ENCODE measurements at places on chromosomes 11 and 22.

DNA sequence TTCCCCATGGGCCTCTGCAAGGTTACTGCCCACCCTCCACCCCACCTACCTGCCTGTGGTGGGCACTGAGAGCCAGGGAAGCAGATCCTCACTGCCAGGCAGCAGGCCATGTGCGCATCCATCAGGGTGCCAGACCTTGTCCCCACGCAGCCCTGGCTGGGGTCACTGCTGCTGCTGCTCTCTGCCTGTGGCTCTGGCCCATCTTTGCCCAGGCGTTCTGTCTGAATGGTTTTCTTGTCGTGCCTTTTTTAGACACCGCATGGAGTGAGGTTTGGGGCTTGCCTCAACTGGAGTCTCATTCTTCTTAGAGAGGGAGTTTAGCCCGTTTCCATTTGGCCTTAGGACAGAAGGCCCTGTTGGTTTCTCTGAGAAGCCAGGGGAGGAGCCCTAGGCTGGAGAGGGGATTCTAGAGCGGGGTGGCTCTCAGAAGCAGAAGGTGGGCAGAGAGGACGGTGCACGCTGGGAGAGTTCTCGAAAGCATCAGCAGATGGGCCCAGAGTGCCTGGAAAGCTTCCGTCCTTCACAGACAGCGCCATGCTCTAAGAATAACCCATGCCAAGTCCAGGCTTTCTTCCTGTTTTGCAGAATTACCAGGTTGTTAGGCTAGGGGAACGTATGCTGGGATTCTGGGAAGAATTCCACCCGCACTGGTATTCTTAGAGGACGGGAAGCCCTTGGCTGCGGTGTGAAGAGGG, 8.1 kb downstream of the TANGO2 start:
- DNase-seq, result no peak

- DNase-seq, result no peak
These were observed 14.6 kb downstream of the APOA4 start for GRCh38 chr11:116808262-116809175.

DNA sequence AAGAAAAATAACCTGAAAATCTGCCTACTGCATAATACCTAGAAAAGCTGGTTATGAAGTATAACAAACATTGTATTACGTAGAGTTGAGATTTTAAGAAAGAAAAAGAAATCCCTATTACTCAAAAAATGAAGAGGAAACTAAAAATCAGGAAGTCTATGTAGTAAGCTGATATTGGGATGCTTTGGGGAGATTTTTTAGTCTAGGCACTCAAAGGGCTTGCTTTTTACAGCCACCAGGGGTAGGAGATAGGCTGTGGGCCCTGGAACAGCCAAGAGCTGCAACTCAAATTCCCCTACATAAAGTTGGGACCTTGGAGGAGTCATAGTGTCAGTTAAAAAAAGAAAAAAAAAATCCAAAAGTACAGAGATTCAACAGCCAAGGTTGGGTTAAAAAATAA, 90.4 kb downstream of the RELT start:
- DNase-seq, result no peak

DNA sequence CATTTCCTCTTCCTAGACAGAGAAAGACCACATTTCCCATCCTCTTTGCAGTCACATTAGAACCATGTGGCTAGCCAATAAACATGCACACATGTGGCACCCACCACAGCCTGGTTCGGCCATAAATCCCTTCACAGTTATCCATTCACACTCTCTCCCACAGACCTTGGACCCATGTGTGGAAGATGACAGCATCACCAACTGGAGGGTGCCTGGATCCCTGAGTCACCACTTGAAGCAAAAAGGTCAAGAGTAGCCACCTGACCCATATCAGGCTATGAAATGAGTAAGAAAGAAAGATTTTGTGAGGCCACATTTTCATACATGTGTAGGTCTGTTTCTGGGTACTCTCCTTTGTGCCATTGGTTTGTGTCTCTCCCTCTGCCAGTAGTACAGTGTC, 9.0 kb upstream of the TMEM121B start:
- DNase-seq, result no peak

DNA sequence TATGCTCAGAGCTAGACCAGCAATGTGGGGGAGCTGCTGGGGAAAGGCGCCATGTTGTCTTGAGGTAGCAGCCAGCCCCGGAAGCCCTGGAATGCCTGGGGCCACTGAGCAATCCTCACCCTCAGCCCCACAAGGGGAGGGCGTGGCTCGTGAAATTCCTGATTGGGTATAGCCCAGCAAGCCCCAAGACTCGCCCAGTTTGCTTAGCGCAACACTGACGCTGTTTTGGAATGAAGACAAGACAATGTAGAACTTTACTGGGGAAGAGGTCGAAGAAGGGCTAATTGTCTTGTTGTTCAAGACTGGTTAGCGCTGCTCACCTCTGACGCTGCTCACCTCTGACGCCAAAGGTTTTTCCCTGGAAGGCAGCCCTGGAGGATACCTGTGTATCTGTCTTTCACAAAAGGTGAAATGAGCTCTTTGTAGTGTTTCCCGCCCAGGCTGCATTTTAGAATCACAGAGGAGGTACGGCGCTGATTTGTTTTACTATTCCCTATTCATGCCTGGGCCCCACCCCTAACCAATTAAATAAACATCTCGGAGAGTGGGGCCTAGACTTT, 47.6 kb downstream of the ST3GAL4 start:
- no peak for DNase-seq

GRCh38 chr11:72617080-72617762, 57.0 kb downstream of the PDE2A start:
- no peak for DNase-seq

- no peak for DNase-seq
These were observed 20.1 kb downstream of the TMEM218 start for GRCh38 chr11:125091247-125091876.

GRCh38 chr11:61947486-61948210, 2.5 kb upstream of the BEST1 start:
- peak; percentile 25 for DNase-seq

- DNase-seq, result no peak
These were observed 70.9 kb downstream of the ZBTB44 start for GRCh38 chr11:130243816-130244215.

DNA sequence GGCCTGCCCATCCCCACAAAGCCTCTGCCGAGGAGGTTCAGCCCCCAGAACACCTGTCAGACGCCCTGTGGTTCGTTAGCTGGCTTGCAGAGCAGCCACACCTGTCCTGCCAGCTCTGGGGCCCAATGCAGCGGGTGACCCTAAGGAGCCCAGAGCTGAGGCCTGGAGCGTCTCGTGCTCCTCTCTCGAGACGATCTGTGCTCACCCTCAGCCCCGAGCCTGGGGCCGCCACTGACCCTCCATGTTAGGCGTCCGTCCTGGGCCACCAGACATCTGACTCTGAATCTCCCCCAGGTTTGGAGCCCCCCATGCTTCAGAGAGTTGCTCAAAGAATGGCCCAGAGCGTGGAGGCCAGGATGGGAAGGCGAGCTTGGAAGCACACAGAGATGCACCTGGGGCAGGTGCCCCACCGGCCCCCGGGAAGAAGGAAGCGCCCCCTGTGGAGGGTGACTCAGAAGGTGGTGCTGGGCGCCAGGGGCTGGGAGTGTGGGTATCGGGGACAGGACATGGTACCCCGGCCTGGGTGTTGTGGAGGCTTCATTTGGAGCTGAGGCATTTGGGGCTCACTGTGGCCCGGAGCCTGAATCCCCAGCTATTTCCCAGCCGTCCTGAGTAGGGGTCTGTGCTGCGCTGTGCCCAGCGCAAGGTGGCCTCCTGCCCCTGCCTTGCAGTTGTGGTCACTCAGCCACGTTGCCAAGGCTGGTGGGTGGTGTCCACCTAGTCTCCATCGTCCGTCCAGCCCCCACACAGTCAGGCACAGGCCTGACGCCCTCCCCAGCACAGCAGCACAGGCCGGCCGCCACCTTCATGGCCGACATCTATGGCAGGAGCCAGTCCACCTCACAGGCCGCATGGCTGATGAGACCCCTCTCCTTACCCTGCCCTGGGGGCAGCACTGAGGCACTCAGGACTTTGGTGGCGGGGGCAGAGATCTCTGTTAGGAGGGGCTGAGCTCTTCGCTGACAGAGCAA, 36.2 kb downstream of the SBF1 start:
- no peak for DNase-seq

DNA sequence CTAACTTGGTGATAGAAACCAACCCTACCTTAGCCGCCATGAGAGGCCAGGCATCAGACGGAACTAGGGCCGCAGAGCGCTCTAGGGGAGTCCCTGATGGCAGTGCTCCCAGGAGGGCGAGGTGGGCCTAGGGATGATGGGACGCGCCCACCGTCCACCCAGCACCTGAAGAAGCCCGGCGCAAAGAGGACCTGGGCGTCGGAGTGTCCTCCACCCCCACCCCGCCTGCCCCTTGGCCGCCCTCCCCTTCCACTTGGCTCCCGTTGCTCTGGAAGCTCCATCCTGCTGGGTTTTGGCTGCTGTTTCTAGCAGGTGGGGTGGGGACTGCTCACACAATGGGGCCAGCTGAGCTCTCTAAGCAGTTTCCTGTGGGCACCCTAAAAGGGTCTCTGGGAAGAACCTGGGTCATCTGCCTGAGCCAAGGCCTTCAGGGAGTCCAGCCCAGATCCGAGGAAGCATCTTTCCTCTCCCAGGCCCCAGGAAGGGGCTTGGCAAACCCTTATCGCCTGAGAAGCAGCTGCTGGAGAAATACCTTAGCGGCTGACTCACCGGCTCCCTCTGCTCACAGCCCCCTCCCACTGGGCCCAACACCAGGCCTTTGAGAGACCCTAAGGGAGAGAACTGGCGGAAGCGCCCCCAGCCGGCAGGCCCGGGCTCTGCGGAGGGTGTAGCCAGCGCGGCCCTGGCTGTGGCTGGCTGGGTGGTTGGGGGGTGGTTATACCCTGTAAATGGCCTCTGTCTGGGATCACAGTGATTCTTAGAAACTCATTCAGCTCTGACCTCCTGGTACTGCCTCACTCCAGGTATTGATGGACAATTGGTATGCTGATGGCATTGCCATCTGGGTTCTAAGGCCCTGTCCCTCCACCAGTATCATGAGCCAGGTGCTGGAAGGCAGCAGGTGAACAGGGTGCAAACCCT, 19.3 kb downstream of the CREB3L1 start:
- DNase-seq, result no peak

- DNase-seq, result no peak
These were observed 62.8 kb downstream of the BCR start for GRCh38 chr22:23243006-23243573.

DNA sequence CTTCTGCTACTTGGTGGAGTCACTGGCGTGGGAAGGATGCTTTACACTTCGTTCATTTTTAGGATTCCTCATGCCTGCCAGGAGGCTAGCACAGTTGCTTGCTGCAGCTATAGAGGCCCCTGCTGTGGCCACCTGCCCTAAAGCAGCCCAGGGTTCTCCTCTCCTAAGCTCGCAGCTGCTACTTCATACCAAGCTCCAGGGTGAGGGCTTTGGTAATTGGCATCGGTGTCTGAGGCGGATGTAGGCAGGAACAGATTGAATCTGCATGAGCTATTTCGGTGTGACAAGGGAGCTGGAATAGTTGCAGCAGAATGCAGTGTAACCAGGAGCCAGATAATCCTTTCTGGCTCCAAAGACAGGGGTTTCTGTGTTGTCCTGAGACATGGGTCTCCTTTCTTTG, 133.1 kb downstream of the MICAL2 start:
- no peak for DNase-seq

DNA sequence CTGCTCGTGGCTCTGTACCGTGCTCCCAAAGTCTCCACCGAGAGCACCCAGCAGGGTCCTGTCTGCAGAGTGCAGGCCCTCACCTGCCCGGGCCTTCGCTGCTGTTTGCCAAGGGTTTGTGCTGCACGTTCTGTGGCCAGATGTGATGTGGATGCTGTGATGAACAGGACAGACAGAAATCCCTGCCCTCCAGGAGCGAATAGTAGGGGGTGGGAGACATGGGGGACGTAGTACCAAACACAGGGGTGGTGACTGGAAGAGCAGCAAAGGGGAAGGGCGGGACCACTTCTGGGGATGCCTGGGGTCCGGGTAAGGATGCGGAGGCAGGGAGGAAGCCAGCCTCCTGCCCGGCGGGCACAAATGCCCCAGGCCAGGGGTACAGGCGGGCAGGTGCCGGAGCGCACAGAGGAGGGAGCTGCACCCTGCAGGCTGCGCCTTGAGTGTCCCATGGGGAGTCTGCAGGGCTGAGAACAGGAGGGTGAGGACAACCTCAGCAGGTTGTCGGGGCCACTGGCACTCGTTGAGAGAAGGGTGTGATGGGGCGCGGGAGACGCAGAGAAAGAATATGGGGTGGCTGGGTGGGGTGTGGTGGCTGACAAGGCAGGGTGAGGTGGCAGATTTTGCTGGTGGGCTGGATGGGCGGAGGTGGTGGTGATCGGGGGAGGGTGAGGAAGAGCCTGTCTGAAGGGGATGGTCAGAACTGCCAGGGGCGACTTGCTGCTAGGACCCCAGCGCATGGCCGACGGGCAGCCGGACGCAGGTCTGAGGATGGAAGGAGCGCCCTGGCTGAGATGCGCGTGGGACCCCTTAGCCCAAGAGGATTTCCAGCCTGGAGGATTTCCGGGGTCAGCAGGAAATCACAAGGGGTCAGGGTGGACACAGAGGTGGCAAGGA, 16.3 kb upstream of the CTSD start:
- no peak for DNase-seq

- DNase-seq, result no peak
These were observed 15.6 kb downstream of the TUB start for GRCh38 chr11:8096575-8096974.

DNA sequence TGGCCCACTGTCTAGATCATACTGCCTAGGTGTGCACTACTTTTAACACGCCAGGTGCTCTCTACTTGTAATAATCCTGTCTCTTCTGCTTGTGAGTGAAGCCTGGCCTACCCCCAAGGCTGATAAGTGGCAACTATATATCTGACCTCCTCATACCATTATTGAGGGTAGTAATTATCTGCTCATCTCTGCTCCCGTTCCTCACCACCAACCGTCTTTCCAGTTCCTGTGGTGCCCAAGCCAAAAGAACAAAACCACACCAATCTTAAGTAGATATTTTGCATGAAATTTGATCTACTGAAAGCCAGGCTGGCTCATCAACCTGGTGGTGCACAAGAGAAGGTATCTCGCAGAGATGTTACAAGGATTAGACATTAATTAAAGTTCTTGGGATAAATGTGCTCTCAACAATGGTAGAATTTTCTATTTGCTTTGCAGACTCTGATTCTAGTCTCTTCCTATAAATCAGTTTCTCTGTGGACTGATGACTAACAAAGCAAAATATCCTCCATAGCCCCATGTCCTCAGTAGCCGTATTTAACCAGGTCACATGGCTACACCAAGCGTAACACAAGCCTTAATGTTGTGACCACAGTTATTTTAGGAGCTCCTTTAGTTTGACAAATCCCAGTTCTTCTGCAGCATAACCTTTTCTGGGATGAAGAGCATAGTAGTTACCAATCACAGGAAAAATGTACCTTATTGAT, 267.2 kb downstream of the NTM start:
- DNase-seq, result no peak
